ENCODE measurements at places on chromosomes 11 and 22. TPM values are rescaled to one million over a fixed set of nuclear protein-coding genes. Genes with fewer than 3 reads are reported as not detected.

GRCh38 chr11:28439403-28439802, 331.2 kb downstream of the METTL15 start:
- H3K27me3 ChIP-seq = no peaks in the 10 kb centered on the region
- H3K4me3 ChIP-seq = no peak overlapping the region
- no peaks in the 10 kb centered on the region for H3K4me1 ChIP-seq
- no peak for DNase-seq
- H3K27ac ChIP-seq = no peak overlapping the region

GRCh38 chr22:36194971-36195370, 6.6 kb downstream of the APOL4 start:
- no peak overlapping the region for H3K4me3 ChIP-seq
- H3K36me3 ChIP-seq = no peaks in the 10 kb centered on the region
- peak; percentile 72 for DNase-seq
- no peak overlapping the region for H3K27ac ChIP-seq
- H3K4me1 ChIP-seq = peaks cover 44% of the 10 kb centered on the region
- no peaks in the 10 kb centered on the region for H3K27me3 ChIP-seq

DNA sequence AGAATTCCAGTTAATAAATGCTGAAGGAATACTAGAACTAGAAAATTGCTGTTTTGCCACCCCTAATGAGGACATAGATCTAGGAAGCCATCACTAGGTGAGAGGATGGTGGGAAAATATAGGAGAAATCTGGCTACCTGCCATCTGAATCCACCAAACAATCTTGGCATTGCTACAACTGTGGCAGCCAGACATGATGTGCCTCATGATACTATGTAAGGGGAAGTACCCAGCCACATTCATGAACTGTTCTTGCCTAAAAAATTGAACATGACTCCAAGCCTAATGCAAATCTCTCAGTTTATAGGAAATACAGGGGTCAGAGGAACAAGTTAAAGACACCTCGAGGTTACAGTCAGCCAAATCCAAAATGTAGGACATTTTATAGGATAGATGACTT, 72.8 kb downstream of the SFI1 start:
- H3K36me3 ChIP-seq = peaks cover 51% of the 10 kb centered on the region
- H3K4me1 ChIP-seq = peaks cover 7% of the 10 kb centered on the region
- peak overlapping the region; percentile 32 for H3K27ac ChIP-seq
- H3K4me3 ChIP-seq = no peak overlapping the region

GRCh38 chr11:119028346-119029068, 2.2 kb downstream of the SLC37A4 start:
- peak overlapping the region; percentile 54 for H3K27ac ChIP-seq
- no peak overlapping the region for H3K4me3 ChIP-seq
- H3K27me3 ChIP-seq = no peaks in the 10 kb centered on the region
- peaks cover 31% of the 10 kb centered on the region for H3K36me3 ChIP-seq
- DNase-seq = no peak
- peaks cover 36% of the 10 kb centered on the region for H3K4me1 ChIP-seq

GRCh38 chr11:58829786-58830185, 14.7 kb downstream of the GLYATL2 start:
- no peaks in the 10 kb centered on the region for H3K36me3 ChIP-seq
- no peak overlapping the region for H3K4me3 ChIP-seq
- peaks cover 6% of the 10 kb centered on the region for H3K27me3 ChIP-seq
- H3K4me1 ChIP-seq = no peaks in the 10 kb centered on the region
- no peak for DNase-seq

DNA sequence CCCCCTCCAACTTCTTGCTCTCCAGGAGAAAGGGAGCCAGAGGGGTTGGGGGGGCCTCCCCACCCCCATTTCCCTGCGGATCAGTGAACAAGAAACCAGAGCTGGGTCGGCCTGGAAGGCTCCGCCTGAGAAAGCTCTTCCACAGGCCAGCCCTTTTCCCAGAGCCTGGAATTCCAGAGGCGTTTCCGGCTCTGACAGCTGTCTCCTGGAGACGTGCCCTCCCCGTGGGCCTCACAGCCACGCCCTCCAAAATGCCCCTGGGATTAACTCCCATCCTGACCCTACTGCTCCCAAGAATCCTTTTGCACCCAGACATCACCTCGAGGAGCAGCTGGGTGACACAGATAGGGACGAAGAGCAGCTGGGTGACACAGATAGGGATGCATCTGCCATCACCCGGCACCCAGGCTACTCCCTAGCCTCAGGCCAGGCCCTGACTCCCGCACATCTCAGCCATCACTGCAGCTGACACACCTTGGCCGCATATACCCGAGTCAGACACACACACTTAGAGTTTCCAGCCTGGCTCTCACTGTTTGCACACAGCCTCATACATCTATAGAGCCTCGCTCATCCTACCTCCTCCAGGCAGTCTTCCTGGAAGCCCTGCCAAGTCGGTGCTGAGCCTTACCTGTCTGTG, 7.6 kb upstream of the CDC42EP1 start:
- DNase-seq = no peak
- H3K4me3 ChIP-seq = no peak overlapping the region
- peaks cover 40% of the 10 kb centered on the region for H3K27me3 ChIP-seq
- no peaks in the 10 kb centered on the region for H3K4me1 ChIP-seq
- no peak overlapping the region for H3K27ac ChIP-seq
- H3K36me3 ChIP-seq = no peaks in the 10 kb centered on the region

Gene EMID1
- not detected for total RNA-seq

Gene LYVE1
- total RNA-seq = not detected

- no peaks in the 10 kb centered on the region for H3K27me3 ChIP-seq
- peak; percentile 77 for DNase-seq
- no peaks in the 10 kb centered on the region for H3K36me3 ChIP-seq
- H3K27ac ChIP-seq = no peak overlapping the region
Observed at GRCh38 chr22:46122511-46122971, 27.8 kb upstream of the PPARA start.

DNA sequence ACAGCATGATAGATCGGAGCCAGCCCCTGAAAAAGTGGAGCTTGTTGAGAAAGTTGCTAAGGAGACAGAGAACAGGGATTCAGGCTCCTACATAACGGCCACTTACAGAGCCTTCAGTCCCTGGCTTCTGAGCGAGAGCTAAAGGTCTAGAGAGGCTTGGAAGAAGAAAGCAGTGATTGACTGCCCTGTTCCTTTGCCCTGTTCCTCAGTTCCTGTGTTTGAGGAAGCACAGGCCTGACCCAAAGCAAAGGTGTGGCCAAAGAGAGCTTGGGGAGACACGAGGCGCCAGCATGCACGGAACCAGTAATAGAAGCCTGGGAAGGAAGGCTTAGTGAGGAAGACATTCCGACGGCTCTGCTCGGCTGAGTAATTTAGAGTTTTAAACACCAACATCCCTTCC, 74.1 kb upstream of the CSNK2A3 start:
- DNase-seq = no peak
- H3K4me1 ChIP-seq = no peaks in the 10 kb centered on the region
- no peaks in the 10 kb centered on the region for H3K27me3 ChIP-seq

Gene HSD17B12
- total RNA-seq = 45.3 TPM

GRCh38 chr11:36361901-36362391, 65.9 kb downstream of the PRR5L start:
- no peak for DNase-seq
- no peak overlapping the region for H3K4me3 ChIP-seq
- H3K27me3 ChIP-seq = peaks cover 43% of the 10 kb centered on the region
- H3K36me3 ChIP-seq = no peaks in the 10 kb centered on the region
- peaks cover 38% of the 10 kb centered on the region for H3K4me1 ChIP-seq
- no peak overlapping the region for H3K27ac ChIP-seq

DNA sequence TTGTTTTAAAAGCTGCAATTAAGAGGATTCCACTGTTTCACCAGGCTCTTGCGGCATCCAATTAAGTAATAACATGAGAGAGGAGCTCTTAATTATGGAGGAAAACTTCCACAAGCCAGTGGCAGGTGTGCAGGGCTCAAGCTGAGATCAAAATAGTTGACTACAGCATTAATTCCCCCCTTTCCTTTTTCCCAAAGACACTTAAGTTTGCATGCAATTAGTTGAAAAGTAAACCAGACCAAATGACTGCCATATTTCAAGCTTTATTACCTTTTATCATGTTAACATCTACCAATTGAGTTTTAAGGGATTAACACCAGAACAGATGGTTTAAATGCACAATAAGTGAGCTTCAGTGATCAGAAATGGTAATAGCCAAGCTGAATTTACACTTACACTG, 32.1 kb downstream of the FAM168A start:
- no peaks in the 10 kb centered on the region for H3K4me1 ChIP-seq
- DNase-seq = no peak
- H3K4me3 ChIP-seq = no peak overlapping the region
- no peaks in the 10 kb centered on the region for H3K27me3 ChIP-seq
- no peak overlapping the region for H3K27ac ChIP-seq

GRCh38 chr11:36034551-36035331, 90.9 kb downstream of the LDLRAD3 start:
- H3K27me3 ChIP-seq = peaks cover 3% of the 10 kb centered on the region
- no peak overlapping the region for H3K27ac ChIP-seq
- no peak overlapping the region for H3K4me3 ChIP-seq
- no peaks in the 10 kb centered on the region for H3K4me1 ChIP-seq

- no peak overlapping the region for H3K27ac ChIP-seq
- no peaks in the 10 kb centered on the region for H3K36me3 ChIP-seq
Observed at GRCh38 chr11:73281201-73281741, 9.1 kb downstream of the P2RY6 start.

DNA sequence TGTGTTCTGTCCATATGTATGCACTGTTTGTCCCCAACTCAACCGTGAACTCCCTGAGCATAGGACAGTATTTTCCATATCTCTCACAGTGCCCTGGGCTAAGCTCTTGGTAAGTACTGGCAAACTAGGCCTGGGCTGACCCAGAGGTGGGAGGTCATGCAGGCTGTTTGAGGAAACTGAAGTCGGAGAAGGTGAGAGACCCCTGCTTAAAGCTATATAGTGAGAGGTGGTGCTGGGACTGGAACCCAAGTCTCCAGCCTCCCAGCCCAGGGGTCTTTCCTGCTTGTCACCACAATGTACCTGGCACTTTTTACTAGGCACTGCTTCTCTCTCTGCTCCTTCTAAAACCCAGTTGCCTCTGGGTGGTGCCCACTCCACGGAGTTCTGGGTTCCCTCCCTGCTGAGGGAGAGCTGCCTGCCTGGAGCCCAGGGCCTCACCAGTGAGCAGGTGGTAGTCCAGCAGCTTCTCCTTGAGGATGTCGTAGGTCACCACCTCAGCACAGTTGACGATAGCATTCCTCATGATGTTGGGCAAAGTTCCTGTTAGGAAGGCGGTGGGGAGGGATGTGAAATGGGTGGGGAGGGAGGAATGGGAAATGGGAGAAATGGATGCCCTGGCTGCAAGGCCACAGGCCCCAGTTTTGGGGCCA, 4.7 kb downstream of the UCP3 start:
- peaks cover 29% of the 10 kb centered on the region for H3K36me3 ChIP-seq
- DNase-seq = no peak
- peaks cover 67% of the 10 kb centered on the region for H3K4me1 ChIP-seq
- peak overlapping the region; percentile 87 for H3K27ac ChIP-seq
- H3K27me3 ChIP-seq = no peaks in the 10 kb centered on the region

Gene SERPING1
- not detected for total RNA-seq

Gene DTX4
- total RNA-seq = 0.18 TPM

DNA sequence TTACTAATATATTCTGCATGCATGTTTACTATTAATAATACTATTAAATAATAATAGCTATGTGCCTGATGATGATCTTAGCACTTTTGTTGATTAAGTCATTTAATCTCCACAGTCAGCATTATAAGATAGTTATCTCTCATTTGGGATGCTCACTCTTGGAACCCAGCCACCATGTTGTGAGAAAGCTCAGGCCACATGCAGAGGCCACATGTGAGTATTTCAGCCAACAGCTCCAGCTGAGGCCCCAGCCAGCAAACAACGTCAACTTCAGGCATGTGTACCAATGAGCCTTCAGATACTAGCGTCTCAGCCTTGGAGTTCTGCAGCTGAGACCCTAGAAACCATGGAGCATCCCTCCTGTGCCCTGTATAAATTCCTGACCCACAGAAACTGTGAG, 798.1 kb upstream of the LRRC4C start:
- no peak overlapping the region for H3K27ac ChIP-seq
- H3K4me1 ChIP-seq = no peaks in the 10 kb centered on the region
- DNase-seq = no peak
- no peak overlapping the region for H3K4me3 ChIP-seq
- H3K36me3 ChIP-seq = no peaks in the 10 kb centered on the region

DNA sequence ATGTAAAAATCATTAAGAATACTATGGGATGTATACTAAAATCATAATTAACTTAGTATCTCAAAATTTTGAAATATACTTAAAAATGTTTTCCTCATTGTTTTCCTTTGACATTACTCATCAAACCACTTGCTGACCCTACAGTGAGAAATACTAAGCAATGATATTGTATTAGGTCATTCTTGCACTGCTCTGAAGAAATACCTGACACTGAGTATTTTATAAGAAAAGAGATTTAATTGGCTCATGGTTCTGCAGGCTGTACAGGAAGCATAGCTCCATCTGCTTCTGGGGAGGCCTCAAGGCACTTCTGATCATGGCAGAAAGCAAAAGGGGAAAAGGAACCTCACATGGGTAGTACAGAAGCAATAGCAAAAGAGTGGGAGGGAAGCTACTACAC, 950.9 kb upstream of the CHORDC1 start:
- no peak for DNase-seq
- no peak overlapping the region for H3K27ac ChIP-seq
- no peaks in the 10 kb centered on the region for H3K27me3 ChIP-seq
- no peaks in the 10 kb centered on the region for H3K4me1 ChIP-seq
- no peak overlapping the region for H3K4me3 ChIP-seq
- no peaks in the 10 kb centered on the region for H3K36me3 ChIP-seq

Gene VPS51
- 116 TPM for total RNA-seq

GRCh38 chr22:35306350-35306967, 6.8 kb downstream of the TOM1 start:
- no peak overlapping the region for H3K4me3 ChIP-seq
- H3K27me3 ChIP-seq = no peaks in the 10 kb centered on the region
- no peak overlapping the region for H3K27ac ChIP-seq
- H3K36me3 ChIP-seq = peaks cover 3% of the 10 kb centered on the region

- H3K27me3 ChIP-seq = no peaks in the 10 kb centered on the region
- H3K4me1 ChIP-seq = no peaks in the 10 kb centered on the region
Observed at GRCh38 chr11:69950120-69950519, 128.0 kb upstream of the ANO1 start.

DNA sequence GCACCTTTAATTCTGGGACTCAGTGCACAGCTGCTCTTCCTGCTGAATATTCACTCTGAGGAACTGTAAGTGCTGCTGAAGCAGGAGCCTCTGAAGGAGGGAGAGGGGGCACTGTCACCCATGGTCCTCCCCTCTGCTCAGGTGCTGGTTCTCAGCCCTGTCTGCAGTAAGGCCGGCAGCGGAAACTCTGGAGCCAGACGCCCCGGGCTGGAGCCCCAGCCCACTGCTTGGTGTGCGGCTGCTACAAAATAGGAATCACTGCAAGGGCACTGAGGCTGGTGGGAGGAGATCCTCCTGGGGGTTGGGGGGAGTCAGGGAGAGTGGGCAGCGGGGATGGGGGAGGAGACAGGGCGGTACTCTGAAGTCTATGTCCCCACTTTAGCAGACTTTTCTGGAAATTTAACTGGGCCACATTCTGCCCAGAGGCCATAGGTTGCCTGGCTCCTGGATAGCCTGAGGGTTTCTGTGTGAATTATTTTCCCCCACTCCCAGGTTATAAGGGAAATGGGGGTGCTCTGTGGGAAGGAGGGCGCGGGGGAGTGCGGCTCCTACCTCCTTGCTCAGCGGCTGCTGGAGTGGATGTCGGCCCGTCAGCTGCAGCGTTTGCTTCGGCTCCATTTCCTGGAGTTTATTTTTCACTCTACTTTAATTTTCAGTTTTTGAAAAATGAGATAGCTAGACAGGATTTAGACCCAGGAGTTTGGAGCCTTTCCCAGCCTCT, 33.6 kb downstream of the TBC1D22A start:
- peaks cover 61% of the 10 kb centered on the region for H3K36me3 ChIP-seq
- no peak overlapping the region for H3K4me3 ChIP-seq
- H3K4me1 ChIP-seq = peaks cover 32% of the 10 kb centered on the region

Measured in activated CD8-positive, alpha-beta T cell treated with anti-CD3 and anti-CD28 coated beads, Interleukin-2, amount 10 ng/mL, durations not matched to agents 7 days and 5 days (primary cell).